ENCODE measurements at places on chromosomes 6 and 20.

DNA sequence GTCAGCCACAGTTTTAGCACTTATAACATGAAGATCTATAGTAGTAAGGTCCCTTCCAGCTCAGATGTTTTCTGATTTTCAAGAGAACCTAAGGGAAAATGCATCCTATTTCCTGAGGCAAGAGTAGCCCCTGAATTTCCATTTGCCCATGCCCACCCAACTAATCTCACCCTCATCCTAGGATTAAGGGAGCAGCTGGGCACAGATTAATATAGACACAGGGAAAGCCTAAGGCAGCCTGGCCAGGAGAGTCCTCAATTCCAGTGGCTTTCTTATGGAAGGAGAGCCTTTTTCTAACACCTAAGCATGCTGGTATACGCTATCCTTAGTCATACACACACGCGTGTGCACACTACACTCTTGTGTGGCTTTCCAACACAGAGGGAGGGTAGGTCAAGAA is 1.5 kb downstream of the APOBEC2 start:
- no peak for DNase-seq

GRCh38 chr6:121857551-121857950 is 422.1 kb downstream of the GJA1 start:
- DNase-seq = no peak

- DNase-seq = no peak
These were observed 64.3 kb downstream of the CDH4 start for GRCh38 chr20:61316346-61316745.

DNA sequence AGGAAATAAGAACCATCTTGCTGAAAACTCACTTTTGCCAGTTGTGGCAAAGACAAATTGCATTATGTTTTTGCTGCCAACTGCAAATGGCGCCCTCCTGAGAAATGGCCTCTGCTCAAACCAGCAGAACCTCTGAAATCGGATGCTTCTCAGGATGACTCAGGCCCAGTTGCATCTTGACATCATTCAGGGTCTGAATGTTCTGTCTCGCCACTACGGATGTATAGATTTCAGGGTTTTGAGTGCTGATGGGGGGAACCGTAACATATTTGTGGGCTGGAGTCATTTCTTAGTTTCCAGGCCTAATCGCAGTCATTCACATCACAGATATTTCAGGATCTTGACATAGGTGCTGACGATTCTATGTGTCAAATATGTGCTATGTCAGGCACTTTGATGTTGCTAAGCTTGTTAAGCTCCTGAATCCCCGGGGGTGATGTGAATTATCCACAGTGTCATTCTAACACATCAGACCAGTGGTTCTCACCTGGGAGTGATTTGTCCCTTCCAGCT is 207.1 kb downstream of the NFATC2 start:
- DNase-seq = no peak

DNA sequence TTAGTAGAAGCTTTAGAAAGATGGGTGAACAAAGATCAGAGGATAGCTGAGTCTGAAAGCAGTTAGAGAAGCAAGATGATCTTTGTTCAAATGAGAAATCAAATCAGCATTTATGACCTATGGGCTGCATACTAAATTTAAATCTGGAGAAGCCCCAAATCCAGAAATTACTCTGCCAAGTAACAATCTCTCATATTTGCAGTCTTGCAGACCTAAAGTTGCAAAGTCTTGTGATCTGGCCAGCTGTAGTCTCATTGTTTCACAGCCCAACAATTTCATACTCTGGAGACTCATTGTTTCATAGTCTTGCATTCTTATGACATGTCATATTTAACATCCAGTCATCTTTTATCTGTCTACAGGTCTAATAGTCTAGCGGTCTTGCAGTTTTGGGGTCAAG is 364.9 kb upstream of the RSPO3 start:
- DNase-seq = no peak

Data from NCI-H2081 (cell line).